NCI-H1436 (cell line): ENCODE measurements at places on chromosomes 11 and 22.

DNA sequence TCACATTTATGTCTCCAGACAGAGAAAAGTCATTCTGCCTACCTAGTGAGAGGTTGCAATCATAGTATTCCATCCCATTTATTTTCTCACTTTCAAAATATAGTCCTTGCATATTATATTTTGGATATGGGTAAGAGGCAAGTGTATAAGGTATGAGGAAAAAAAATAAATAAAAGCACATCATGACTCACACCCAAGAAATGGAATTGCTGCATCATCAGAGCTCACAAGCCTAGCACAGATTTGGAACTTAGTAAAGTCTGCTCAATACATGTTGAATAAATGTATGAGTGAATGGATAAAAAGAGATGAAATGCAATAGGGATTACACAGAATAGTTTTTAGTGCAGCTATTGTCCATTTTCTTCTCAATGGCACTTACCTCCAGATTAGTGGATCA, 2.5 kb upstream of the OR51G1 start:
- DNase-seq: no peak

DNA sequence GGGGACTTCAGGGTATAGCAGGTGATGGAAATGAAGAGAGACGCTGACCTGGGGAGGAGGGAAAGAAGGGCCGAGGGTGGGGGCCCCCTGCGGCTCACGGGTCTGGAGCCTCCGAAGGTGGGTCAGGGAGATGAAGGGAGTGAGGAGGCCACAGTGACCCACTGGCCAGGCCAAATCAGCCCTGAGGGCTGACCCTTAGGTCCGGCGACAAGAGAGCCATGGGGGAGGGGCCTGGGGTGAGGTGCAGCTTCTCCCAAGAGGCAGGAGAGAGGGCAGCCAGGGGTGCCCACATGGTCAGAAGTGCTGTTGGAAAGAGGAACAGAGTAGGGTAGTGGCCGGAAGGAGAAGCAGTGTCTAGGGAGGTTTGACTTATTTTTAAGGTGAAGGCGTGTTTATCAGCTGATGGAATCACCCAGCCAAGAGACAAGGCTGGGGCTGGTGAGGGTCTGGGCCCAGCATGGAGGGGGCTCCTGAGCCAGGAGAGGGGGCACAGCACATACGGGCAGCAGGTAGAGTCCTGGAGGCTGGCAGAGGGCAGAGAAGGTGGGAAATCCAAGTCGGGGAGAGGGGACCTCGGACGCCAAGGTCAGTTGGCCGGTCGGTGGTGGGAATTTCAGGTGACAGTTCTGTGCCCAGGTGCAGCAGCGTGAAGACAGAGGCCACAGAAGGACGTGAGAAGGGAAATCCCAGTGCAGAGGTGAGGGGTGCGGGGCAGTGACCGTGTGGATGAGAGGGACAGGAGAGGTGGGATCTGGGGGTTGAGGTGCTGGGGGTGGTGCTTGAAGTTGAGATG, 49.0 kb downstream of the LINC01488 start:
- DNase-seq: no peak

GRCh38 chr11:83813296-83813695, 527.1 kb upstream of the CCDC90B start:
- no peak for DNase-seq

DNA sequence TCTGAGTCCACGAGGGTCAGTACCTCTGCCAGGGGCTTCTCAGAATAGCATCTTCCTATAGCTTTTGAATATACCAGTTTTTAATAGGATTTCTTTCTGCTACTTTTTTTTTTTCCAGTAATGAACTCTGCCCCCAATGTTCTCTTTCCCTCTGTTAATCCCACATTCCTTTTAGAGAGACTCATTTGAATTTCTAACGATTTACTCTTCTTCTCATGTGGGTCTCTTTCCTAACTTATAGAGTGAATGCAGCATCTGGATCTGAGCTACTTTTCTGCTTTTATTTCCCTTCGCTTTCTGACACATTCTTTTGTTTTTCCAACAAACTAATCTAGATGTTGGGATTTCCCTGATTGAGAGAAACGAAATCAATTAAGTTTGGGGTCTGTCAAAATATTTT, 71.4 kb downstream of the INSC start:
- no peak for DNase-seq

DNA sequence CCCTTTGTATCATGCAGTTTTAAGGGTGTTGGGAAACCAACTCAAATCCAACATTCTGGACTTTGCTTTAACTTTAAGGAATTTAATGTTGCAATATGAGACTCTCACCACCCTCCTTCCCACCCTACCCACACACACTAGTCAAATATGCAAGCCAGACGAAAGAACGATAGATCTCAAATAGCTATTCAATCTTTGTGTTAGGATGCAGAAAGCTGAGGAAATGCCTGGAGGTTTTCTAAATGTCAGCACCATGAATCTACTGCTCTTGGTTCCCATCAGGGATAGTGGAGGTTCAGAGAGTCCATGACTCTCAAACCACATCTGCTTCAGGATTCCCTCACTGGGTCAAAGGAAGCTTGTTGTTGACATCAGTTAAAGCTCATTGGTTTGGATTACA, 33.7 kb downstream of the EXPH5 start:
- DNase-seq: no peak

- DNase-seq: no peak
Measured at GRCh38 chr11:86043765-86044503, 24.9 kb downstream of the PICALM start.

DNA sequence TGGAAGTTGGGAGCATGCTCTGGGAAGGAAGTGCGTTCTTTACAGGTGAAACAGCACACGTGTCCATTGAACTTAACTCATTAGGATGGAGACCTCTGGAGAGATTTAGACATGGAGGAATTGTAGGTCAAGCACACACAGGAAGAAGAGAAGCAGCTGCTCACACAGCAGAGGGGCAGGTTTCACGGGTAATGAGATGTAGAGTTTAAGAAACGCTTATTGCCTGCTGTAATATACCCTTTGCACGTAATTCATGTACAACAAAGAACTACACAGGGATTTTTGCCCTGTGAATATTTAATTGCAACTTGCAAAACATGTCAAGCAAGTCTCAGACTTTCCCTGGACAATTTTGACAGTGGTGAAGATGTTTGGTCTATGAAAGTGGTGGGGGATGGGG, 508.0 kb downstream of the OPCML start:
- no peak for DNase-seq

DNA sequence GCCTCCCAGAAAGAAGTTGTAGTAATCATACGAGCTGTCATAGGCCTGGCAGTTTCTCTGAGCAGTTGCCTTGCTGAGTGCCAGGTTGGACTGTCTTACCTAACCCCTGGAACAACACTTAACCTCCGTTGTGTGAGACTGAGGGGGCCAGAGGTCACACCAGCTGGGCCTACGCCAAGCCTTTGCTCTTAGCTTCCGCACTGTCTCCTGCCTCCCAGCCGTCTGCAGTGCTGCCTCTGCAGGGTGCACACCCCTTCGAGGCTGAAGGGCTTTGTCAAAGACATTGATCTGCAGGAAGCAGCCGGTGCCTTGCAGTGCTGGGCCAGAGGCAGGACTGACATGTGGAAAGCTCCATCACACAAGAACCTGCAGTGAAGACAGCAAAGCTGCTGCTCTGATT, 16.7 kb downstream of the TAB1 start:
- no peak for DNase-seq

DNA sequence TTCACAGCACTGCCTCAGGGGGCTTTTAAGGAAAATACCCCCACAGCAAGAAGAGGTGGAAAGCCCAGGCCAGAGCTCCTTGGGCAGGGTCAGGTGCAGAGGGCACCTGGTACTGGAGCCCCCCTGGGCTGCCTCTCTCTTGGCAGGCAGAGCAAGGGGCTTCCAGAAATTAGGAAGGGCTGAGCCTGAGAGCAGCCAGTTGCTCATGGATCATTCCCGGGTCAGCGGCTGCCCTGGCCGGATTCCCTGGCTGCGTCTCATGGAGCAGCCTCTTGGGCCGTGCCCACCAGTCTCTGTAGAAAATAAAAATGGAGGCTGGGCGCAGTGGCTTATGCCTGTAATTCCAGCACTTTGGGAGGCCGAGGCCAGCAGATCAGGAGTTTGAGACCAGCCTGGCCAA, 10.3 kb upstream of the OMP start:
- DNase-seq: no peak

DNA sequence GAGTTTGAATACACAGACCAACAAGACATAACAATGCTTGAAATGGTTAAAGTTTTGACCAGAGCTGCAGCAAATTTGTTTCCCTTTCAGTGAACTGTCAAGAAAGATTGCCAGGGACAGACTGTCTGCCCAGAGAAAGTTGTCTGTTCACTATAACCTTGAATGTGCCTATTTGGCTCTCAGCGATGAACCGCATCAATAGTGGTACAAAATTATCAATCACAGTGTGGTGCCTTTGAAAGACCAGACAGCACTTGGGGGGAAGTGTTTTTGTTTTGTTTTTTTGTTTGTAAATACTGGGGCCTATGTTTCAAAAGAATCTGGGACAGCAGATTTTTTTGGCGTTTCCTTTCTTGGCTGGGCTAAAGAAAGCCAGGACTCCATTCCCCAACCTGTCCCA, 123.1 kb downstream of the CD44 start:
- no peak for DNase-seq

DNA sequence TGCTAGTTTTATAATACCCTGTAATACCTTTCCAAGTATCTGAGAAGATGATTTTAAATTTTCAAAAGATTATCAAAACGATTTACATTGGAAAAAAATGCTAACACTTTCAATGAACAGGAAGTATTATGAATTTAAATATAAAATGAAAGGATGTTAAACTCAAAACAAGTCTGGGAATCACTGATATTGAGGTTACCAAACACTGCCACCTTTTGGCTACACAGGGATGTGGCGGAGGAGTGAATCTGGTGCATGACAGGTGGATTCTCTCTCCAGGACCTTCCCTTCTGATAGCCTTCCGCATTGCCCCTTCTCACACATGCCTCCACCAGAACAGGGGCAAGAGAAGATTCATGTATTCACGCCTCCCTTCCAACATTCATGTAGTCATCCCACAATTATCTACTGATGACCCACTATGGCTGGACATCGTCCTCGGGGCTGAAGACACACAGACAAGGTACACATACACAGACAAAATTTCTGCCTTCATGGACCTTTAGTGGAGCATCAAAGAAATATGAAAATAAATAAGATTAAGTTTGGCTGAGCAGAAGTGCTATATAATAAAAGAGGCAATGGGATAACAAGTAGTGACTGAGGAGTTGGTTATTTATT, 34.7 kb downstream of the ATG16L2 start:
- DNase-seq: peak; percentile 9

DNA sequence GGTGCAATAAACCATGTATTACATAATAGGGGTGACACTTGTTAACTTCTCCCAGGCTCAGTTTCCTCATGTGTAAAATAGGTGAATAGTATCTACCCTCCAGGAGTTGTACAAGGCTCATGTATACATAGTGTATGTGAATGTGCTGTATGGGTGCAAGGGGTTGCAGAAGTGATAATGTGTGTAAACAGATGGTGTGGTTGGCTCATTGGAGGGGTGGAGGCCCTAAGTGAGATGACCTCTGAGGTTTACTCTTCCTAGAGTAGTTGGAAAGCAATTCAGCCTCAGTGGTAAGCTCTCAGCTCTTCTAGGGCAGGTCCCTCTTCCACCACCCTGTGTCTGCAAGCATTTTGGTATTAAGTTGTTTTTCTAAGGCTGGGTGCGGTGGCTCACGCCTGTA, 102.4 kb downstream of the PTPRJ start:
- DNase-seq: no peak

DNA sequence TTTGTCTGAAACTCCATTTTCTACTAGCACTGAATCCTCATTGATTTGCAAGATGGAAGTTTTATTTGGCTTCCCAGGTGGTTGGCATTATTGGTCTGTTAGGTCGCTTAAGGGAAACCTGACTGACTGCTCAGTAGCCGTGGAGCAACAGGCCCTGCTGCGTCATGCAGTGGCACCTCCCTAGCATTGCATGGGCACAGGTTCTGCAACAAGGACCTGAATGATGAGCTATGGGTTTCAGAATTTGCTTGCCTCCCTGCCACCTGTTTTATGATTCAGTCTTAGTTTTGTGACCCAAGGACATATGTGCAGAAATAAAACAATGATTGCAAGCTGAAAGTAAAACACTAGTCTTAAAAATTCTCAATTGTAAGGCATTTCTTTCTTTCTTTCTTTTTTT, 128.5 kb downstream of the SLC1A2 start:
- no peak for DNase-seq

DNA sequence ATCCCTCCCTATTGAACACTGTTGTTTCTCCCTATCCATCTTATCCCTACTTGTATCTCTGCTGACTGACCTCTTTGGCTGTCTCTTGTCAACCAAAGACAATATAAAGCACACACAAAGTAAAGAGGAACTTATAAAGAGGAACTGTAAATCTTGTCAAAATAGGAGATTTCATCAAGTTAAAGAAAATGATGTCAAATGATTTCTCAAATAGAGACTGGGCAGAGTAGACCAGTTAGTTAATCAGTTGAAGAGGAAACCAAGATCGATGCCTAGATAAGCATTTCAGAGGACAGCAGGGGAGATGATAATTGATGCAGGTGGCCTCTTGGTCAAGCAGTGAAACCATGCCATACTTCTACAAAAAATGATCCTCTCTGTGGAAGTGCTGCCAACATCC, 22.7 kb downstream of the KCNQ1OT1 start:
- DNase-seq: no peak

GRCh38 chr11:64890522-64890939, 12.1 kb upstream of the EHD1 start:
- DNase-seq: no peak

- no peak for DNase-seq
Measured at GRCh38 chr11:66361502-66361941, 10.0 kb downstream of the SLC29A2 start.

- DNase-seq: no peak
Measured at GRCh38 chr11:129533395-129533794, 157.7 kb downstream of the BARX2 start.

- no peak for DNase-seq
Measured at GRCh38 chr11:94129512-94130297, 1.1 kb downstream of the PANX1 start.

DNA sequence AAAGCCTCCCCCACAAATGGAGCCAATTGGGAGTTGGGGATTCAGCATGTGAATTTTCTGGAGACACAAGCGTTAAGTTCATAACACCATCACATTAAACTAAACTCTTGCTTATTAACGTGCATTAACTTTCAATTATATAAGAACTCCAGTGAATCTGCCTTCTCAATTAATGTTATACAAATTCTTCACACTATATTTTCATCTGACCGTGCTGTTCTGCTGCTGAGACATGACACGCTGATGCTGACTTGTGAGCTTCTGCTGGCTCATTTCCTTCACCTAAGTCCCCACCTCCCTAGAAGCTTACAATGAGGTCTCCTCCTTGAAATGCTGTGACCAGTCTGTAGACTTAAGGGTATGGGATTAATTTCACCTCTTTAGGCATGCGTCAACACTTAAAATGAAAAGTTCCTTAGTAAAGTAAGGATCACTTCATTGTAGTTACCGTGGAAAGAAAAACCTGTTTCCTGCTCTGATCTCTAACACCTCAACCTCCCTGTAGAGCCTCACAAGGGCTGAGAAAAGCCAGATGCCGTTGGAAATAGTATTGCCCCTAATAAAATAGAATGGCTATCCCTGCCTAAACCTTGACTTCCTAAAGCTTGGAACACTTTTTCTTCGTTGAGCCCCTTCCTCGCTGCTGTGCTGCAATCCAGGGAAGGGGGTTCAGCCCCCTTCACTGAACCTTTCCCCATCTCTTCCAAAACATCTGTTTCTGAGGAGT, 2.2 kb downstream of the HBG2 start:
- no peak for DNase-seq
